ENCODE measurements at places on chromosomes 7 and 10.

- peak; percentile 76 for DNase-seq
Measured at GRCh38 chr7:128427289-128427891, 17.6 kb upstream of the IMPDH1 start.

GRCh38 chr7:151491859-151492258, 27.8 kb downstream of the RHEB start:
- no peak for DNase-seq

GRCh38 chr10:129049501-129049900, 417.5 kb upstream of the MGMT start:
- DNase-seq = no peak

- no peak for DNase-seq
Measured at GRCh38 chr7:114151777-114152176, 233.0 kb upstream of the PPP1R3A start.

- DNase-seq = no peak
Measured at GRCh38 chr7:71491336-71491735, 359.4 kb downstream of the GALNT17 start.

DNA sequence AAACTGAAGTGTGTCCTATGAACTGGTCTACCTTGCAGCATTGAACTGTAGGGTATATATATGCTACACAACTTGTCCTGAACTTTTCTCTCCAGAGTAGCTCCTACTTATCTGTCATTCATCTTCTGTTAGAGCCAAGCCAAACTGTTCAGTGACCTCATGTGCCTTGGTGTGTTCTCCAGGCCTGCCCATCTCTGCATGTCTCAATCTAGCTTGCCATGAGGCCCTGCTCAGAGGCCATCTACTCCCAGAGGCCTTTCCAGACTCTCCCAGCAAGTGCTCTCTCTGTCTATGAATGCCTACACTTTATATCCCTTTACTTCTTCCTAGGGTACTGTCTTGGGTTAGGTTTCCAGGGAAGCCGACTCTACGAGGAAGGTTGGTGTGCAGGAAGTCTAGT, 99.8 kb upstream of the MTPN start:
- DNase-seq = no peak

DNA sequence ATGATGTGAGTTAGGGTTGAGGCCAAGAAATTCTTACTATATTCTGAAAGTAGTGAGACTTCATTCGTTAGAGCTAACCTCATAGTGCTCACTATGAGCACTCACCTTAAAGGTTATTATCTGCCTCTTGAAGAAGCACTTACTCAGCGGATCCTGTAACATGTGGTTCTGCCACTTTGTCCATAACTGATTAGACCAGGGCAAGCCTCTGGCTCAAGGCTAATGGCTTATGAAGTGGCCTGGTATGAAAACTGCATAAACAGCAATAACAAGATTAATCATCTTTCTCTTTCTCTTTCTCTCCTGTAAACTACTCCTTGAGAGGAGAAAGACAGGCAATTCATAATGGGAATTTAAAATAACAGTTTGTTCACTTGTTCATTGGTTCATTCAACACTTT, 82.8 kb downstream of the MAPK8 start:
- DNase-seq = no peak

DNA sequence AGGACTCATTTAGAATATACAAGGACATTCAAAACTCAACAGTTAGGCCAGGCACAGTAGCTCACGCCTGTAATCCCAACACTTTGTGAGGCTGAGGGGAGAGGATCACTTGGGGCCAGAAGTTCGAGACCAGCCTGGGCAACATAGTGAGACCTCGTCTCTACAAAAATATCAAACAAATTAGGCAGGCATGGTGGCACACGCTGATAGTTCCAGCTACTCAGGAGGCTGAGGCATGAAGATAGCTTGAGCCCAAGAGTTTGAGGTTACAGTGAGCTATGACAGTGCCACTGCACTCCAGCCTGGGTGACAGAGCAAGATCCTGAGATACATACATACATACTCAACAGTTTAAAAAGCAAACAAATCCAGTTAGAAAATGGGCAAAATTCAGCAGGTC, 44.9 kb downstream of the GNA12 start:
- DNase-seq = no peak

- DNase-seq = no peak
Measured at GRCh38 chr10:29671968-29672367, 37.2 kb upstream of the SVIL start.

DNA sequence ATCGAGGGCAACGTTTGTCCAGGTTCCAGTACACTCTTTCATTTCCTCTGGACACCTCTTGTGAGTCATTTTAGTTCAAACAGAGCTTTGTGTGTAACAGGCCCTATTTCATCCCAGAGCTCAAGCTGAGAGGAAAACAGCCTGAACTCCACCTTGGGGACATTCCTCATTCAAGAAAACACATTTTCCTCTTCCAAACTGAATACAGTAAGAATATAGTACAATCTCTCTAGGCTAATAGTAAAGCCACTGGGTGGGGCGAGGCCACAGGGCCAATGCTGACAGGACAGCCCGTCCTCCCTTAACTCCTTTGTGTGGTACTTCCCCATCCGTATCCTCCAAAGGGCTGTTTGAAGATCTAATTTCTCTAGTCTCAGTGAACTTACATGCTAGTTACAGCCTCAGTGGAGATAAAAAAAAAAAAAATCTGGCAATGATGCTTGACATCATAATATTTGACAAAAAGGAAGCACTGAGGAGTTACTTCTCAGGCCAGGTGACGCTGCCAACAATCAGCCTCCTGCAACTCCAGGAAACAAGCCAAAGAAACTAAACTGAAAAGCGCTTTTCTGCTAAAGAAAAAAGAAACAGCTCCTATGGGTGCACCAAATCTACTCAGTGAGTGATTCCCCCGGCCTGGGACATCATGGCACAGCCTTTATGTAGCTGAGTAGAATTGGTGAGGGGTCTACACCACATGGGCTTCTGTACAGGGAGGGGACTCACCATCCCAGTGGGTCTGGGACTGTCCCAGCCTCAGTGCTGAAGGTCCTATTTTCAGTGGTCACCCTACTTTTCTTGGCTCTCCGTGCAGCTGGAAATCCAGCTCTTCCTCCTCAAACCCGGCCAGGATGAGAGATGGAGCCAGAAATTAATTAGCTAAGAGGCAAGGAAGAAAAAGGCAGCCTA, 238.2 kb upstream of the NEBL start:
- peak; percentile 83 for DNase-seq

DNA sequence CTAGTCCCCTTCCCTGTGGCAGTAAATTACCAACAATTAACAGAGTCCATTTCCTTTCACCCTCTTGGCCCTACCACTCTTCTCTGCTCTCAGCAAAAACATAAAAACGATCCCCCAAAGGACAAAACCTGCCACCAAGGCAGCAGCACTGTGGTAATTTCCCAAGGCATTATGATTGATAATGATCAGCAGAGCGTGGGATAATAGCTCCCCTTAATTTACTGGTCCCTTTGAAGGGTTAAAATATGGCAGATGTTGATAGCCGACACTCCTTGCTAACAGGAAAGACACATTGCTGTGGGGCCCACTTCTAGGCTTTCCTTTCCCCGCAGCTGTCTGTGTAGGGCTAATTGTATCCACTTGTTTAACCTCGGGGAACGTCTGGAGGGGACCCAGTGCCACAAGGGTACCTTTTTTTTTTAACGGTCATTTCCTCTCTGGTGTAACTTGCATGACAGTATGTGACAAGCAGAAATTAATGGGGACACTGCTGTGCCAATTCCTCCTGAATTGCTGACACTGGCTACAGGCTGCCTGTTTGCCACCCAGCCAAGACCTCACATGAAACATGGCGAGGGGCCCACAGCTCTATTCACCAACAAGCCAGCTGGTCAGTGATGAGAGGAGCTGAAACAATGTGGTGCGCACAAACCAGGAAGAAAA, 81.3 kb downstream of the CDK6 start:
- peak; percentile 94 for DNase-seq

DNA sequence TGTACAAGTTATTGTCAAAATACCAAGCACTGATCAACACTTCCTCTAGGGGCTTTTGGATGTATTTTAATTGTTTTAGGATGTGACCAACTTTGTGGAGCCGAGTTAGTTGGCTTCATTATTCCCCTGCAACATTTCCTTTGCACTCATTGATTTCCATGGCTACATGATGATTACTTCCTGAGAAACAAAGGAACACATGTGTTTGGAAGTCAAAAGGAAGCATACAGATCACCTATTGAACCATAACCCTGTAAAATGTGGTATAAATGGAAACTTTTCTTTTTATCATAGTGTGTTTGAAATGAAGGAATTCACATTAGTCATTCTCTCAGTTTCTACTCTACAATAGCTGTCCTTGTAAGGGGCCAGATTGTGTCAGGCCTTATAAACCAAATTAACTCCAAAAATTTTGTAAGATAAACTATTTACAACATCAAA, 32.2 kb upstream of the EXOC6 start:
- no peak for DNase-seq

DNA sequence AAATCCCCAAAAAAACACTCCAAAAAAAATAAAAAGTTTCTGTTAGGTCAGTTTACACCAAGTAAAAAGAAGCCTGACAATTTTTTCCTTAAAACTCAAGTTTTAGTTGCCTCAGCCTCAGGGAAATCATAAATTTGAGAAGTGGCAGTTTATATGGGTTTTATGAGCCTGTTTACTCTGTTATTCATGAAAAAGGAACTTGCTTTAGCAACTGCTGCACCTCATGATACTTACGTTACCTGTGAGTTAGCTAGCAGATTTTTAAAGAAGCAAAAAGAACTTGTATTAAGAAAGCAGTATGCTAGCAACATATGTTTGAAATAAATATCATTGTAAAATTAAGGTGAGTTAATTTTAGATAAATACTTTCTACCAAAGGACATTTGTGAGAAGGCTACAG, 1264.5 kb upstream of the PHF14 start:
- no peak for DNase-seq

DNA sequence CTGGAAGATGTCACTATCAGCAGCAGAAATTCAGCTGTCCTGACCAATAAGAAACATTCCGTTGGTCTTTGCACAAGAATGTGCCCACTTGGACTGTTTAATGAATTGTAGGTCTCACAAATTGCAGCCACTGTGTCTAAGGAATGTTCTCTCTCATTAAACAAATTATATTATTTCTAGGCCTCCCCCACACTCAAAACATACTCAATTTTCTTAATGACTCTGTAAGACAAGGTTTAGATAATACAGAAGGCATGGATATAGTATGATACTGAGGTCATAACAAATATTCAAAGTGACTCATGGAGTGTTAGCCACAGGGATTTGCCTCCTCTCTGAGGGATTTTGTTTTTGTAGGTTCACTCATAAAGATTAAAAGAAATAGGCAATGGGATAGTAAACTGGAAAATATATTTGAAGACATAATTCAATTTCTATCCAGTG, 197.5 kb downstream of the PTN start:
- DNase-seq = no peak

GRCh38 chr7:77858278-77858677, 59.7 kb downstream of the PHTF2 start:
- no peak for DNase-seq

DNA sequence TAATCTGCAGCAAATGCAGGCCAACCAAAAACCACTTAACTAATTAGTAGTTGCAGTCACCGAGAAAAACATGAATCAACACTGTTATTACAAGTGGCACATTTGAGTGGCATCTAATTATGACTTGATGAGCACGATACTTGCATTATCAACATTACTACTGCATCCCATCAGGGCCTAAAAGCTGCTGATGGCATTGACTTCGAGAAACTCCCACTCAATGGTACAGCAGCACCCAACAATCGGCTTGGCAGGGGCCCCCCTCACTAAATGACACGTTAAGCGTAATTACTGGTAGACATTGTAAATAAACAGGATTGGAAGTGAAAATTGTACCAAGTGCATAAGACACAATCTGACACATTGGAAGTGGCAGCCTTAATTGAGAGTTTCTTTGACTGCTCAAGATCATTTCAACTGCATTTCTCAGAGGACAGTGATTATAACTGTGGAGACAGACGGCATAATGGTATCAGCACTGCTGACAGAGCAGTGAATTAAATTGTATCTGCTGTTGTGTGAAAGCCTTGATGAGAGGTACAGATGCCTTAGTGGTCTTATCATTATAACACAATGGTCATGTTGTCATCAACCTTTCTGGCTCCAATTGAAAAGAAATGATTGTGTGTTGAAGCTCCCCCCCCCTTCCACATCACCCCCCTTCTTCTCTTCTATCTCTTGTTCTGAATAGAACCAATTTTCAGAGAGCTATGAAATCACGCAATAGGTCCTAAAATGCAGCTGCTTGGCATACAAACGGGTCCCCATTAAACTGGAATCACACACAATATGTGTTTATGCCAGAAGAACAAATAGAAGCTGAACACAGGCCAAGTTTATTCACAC, 43.4 kb downstream of the SHTN1 start:
- no peak for DNase-seq

GRCh38 chr10:21514129-21514817, 11.2 kb downstream of the SKIDA1 start:
- no peak for DNase-seq

GRCh38 chr7:140039066-140039465, 23.7 kb downstream of the PARP12 start:
- DNase-seq = no peak

DNA sequence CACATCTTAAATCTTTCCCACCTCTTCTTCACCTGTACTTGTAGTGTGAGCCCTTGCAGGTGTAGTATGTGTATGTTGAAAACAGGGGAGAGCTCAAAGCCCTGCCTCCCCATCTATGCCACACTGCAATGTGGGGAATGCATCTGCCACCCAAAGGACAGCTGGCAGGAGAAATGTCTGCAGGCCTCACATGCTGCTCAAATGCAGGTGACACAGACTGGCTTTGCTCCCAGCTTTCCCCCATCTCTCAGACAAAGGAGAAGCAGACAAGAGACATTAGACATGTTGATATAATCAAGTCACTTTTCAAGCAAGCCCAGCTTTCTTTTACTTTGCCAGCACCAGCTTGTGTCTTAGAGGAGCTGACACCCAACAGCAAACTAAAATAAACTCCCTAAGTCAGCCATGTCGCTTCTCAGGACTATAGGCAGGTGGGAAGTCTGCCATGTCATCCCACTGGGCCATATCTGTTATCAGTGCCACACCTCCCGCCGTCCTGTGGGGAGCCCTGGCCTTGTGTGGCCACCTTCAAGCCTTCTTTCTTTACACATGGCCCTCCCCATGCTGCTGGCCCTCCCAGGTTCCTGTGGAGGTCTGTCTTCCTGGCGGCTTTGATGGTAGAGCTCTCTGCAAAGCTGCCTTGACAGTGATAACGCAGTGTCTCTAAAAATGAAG, 102.1 kb downstream of the CXCL12 start:
- DNase-seq = no peak

- no peak for DNase-seq
Measured at GRCh38 chr10:115696747-115697146, 576.3 kb downstream of the GFRA1 start.

- DNase-seq = no peak
Measured at GRCh38 chr7:100051611-100052010, 2.0 kb downstream of the ZSCAN21 start.

GRCh38 chr7:133549633-133550032, 296.8 kb downstream of the EXOC4 start:
- DNase-seq = no peak

GRCh38 chr10:110746969-110747608, 103.0 kb downstream of the RBM20 start:
- DNase-seq = no peak

GRCh38 chr10:9331583-9332008, 1277.1 kb downstream of the GATA3 start:
- DNase-seq = peak; percentile 59
